ENCODE measurements at places on chromosomes 7 and 10.

- peak; percentile 12 for DNase-seq
Measured at GRCh38 chr7:148773334-148773733, 74.6 kb downstream of the CUL1 start.

- no peak for DNase-seq
Measured at GRCh38 chr10:47452495-47453140, 31.3 kb downstream of the ANXA8 start.

DNA sequence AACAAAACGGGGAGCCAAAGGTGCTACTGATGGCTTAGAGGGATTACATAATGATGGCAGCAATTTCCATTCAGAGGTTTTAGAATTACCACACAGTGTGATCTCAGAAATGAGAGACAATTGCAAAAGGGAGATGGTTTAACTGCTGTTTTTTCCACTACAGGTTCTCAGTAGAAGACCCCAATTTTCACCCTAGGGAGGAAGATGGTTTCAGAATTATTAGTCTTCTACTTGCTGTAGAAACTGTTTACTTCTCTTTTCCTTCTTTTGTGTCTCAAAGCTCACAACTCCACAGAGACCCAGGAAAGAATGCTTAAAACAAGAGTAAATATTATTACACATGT is 226.5 kb downstream of the INHBA start:
- DNase-seq: no peak

DNA sequence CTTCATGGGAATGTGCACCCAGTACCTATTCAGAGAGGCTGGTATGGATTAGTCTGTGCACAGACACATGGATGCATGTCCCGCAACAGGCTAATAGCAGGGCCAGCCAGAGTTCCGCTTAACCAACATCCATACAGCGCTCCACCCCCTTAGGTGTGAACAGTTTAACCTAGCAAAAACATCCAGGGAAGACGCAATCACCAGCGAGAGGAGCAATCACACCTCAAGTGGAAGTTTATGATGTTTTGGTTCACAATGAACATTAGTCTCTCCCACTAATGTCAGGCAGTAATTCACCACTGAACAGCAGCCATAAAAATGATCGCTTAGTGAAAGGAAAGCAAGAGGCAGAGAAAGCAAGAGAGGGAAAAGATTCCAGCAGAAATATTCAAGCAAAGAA is 91.1 kb downstream of the PLXNA4 start:
- DNase-seq: peak; percentile 9

- no peak for DNase-seq
Measured at GRCh38 chr7:19060761-19061259, 56.6 kb downstream of the TWIST1 start.

- no peak for DNase-seq
Measured at GRCh38 chr10:79014796-79015195, 54.0 kb upstream of the ZMIZ1 start.
